ENCODE measurements at places on chromosomes 6 and 20.
A peak's percentile ranks its signal among the peaks of the same experiment; 100 is the strongest.

DNA sequence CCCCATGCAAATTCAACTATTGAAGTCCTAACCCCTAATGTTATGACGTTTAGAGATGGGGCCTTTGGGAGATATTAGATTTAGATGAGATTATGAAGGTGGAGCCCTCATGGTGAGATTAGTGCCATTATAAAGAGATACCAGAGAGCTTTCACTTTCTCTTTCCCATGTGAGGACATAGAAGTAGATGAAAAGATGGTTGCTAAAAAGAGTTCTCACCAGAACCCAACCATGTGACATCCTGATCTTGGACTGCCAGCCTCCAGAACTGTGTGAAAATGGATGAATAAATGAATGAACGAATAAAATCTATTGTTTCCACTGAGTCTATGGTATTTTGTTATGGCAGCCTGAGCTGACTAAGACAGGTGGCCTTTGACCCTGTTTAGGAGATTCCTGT lies 50.6 kb upstream of the FBXO30 start:
- DNase-seq: no peak

- DNase-seq: no peak
Measured at GRCh38 chr6:169654598-169655391, 47.0 kb downstream of the WDR27 start.

GRCh38 chr6:135895231-135895911 lies 43.9 kb downstream of the PDE7B start:
- DNase-seq: no peak

GRCh38 chr6:127031511-127031910 lies 87.0 kb upstream of the RSPO3 start:
- DNase-seq: no peak

GRCh38 chr6:143556529-143556928 lies 45.0 kb upstream of the FUCA2 start:
- DNase-seq: peak; percentile 66

- peak; percentile 71 for DNase-seq
Measured at GRCh38 chr6:56772737-56773184, 130.1 kb upstream of the DST start.

DNA sequence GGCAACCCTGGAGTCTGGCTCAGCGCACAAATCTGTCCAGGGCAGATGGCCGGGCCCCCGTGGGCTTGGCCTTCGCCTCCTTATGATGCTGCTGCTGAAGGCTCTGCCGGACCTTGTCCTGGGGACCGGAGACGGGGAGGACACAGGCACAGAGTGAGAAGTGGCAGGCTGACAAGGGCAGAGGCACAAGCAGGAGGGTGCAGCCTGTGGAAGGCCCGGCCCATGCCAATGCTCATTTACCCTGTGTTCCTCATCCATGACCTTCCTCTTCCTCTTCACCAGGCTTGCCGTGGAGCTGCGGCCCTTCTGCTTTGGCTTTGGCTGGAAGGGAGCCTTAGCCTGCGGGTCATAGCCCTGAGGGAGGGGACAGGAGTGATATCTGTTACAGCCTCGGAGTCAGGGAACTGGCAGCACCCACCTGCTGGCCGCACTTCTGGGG lies 2.4 kb downstream of the B3GALT4 start:
- DNase-seq: no peak

- DNase-seq: peak; percentile 90
Measured at GRCh38 chr20:4135385-4136077, 120.2 kb upstream of the RNF24 start.

GRCh38 chr6:54050750-54051149 lies 60.5 kb upstream of the MLIP start:
- no peak for DNase-seq

GRCh38 chr6:30885481-30885998 lies 1.2 kb downstream of the DDR1 start:
- no peak for DNase-seq

GRCh38 chr6:94902974-94903628 lies 674.2 kb upstream of the MANEA start:
- DNase-seq: peak; percentile 68

DNA sequence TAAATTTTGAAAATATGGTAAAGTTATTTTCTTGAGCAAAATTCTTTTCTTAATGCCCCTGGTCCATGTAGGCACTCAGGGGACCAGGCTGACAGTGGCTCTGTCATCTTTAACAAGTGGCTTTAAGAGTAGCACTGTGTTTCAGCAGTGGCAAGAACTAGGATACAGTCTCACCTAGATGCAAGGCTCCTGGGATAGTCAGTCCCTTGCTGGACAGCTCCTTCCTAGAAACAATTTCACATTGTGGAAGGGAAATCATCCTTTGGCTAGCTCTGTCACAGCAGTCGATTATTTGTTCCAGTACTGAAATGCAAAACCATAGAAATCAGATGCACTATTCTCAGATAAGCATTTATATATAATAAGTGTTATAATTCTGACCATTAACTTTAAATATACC lies 175.4 kb upstream of the KCNQ5 start:
- DNase-seq: no peak

DNA sequence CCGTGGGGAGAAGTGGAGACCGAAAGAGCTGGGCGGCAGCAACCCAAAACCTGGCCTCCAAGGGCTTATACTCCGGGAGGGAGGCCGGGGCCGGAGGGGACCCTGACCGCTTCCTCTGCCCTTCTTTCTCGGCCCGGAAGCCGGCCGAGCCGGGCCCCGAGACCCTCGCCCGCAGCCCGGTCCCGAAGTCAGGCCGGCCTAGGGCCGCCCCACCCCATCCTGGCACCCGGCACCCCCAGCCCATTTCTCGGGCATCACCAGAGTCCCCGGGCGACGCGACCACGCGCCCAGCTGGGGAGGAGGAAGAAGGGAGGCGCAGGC lies 572 bp upstream of the ZDHHC14 start:
- no peak for DNase-seq

- no peak for DNase-seq
Measured at GRCh38 chr20:52738081-52738480, 234.1 kb upstream of the TSHZ2 start.

- DNase-seq: no peak
Measured at GRCh38 chr6:158662954-158663624, 13.2 kb downstream of the SYTL3 start.

GRCh38 chr6:82571455-82571854 lies 207.8 kb downstream of the TPBG start:
- no peak for DNase-seq

DNA sequence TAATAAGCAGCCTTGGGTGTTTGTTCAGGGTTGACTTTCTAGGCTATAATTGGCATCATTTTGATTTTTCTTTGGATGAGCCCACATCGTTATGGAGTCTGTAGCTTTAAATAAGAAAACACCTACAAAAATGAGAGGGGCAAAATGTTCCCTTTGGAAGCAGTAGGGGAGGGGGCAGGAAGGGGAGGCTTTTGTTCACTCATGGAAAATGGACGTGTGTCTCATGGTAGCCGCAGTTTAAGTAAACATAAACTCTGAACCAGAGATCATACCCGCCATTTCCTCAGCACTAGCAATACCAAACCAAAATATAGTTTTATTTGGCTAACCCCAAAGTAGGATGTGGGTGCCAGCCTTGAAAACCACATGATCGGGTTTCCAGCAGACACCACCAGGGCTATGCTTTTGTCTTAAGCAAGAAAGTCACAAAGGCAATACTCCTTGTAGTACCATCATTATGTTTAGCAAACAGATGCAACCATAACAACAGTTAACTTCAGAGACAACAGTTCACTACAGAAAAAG lies 572.5 kb upstream of the JAG1 start:
- DNase-seq: no peak

DNA sequence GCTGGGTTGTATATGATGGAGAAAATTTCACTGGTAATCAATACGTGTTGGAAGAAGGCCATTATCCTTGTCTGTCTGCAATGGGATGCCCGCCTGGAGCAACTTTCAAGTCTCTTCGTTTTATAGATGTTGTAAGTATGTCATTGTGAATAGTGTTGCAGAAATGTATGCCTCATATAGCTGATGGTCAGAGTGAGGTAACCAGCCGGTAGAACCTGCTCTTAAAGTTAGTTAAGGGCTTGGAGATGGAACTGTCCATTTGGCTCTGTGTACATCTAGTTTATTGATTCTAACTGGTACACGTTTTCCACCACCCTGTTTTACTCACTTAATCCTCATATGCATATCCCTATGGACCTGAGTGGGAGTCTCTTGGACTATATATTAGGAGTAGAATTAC lies 73.5 kb downstream of the RTN4IP1 start:
- DNase-seq: no peak

DNA sequence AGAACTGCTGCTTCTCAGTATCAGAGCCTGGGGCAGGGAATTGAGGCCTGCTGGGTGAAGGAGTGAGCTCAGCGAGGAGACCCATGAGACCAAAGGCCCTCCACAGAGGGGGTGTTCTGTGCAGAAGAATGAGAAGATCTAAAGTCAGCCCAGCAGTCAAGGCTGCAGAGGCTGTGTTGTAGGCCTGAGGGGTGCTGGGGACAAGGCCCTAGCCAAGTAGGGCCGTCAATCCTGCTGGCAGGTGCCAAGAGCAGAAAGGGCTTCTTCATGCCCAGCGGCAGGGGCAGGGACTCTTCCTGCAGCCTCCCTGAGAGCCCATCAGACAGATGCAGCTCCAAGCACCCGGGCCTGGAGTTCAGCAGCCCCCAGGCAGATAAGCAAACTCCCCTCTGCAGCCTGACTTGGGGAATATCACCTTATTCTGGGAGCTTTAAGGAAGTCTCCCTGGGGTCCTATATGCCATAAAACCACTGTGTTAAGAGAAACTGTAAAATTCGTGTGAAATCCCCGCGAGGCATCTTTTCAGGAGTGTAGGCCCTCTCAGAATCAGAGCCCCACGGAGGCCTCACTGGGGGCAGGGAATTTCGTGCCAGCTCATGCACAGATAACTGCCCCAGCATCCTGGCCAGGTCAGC lies 9.0 kb downstream of the CCDC167 start:
- DNase-seq: no peak

DNA sequence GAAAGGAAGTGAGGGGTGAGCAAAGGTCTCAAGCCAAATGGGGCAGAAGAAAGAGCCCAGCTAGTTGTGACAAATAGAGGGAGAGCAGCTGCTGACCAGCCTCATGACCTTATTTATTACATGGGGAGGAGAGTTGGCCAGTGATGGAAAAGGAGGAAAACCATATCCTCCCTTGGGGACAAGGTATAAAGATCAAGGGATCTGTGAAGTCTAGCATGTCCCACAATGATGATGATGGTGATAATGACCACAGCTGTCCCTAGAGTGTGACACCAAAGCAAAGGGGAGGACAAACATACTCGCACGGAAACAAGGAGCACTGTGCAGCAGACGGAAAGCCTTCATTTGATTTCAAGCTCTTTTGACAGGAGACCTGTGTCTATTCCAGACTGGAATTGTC lies 190.4 kb upstream of the MCHR2 start:
- no peak for DNase-seq

- DNase-seq: no peak
Measured at GRCh38 chr20:5770987-5771318, 20.8 kb downstream of the SHLD1 start.

- DNase-seq: no peak
Measured at GRCh38 chr6:3795836-3796718, 44.6 kb upstream of the PXDC1 start.

GRCh38 chr20:62475027-62475771 lies 596 bp downstream of the GATA5 start:
- peak; percentile 81 for DNase-seq

GRCh38 chr6:36514554-36515456 lies 32.5 kb downstream of the STK38 start:
- no peak for DNase-seq

- DNase-seq: no peak
Measured at GRCh38 chr6:164404812-164405488, 904.5 kb downstream of the C6orf118 start.

GRCh38 chr6:13742961-13743735 lies 31.5 kb upstream of the RANBP9 start:
- DNase-seq: no peak

DNA sequence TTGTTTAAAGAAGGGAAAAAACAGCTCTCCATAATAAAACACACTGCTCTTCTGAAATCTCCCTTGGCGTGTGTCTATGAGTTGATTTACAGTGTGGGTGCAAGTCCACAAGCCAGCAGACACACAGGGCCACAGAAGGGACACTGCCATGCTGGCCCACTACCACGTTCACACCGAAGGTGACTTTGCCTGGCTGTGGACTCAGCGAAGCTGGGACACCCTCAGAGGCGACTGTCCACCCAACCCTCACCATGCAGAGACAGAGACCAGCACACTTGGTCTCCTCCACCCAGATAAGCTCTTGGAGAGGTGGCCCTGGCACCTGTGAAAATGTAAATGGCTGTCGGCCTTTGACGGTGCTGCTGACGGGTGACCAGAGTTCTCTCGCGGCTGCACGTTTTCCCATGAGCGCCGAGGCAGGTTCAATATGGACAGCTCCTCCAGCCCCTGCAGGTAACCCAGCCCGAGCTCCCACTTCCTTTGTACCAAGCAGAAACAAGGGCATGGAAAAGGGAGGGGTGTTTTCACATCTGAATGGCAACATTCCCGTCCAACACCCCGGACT lies 78.0 kb downstream of the YTHDF1 start:
- no peak for DNase-seq

DNA sequence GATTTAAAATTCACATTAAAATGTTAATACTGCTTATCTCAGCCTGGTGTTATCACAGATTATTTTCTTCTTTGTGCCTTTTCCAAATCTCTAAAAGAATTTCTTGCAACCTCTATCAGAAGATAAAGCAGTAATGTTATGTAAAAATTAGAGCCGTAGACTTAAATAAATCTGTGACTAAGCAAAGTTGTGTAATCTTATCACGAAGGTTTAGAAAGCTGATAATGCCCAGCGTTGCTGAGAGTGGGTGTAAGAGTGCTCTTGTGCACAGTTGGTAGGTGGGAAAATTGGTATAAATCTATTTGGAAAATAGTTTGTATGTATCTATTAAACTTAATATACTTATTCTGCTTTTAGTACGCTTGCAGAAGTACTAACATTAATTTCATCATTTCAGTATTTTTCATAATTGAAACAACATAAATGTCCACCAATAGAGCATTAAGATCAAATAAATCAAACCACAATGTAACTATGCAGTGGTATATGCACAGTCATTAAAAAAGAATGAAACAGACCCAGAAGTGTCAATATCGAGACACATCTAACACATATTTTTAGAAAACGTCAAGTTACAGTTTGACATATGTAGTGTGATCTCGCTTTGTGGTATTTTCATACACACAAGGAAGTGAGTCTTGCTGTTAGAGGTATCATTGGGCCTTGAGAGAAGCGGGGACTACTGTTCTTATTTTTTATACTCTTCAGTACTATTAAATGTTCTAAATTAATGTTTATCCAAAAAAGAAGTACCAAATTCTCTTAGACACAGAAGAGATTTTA lies 54.4 kb upstream of the PBOV1 start:
- no peak for DNase-seq

DNA sequence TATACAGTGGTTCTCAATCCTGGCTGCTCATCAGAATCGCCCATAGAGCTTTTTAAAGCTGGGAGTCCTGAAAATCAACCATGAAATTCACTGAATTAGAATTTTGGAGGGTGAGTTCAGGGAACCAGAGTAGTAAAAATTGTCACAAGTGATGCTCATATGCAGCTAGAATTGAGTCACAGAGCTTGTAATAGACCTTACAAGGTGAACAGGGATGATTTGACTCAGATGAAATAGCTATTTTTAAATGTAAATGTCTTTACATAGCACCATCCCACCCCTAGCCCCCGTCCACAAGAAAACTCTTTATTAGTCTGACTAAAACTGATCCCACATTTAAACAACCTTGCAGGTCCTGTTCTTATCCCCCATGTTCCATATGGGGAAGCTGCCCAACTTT lies 531.7 kb downstream of the LMBRD1 start:
- no peak for DNase-seq

Measured in endodermal cell (in vitro differentiated cells).